ENCODE measurements at places on chromosomes 4 and X. TPM values are rescaled to one million over a fixed set of nuclear protein-coding genes. Genes with fewer than 3 reads are reported as not detected.

The UNC5C gene
- 2.4 TPM for total RNA-seq

- no peak for DNase-seq
Observed at GRCh38 chr4:148961526-148961925, 519.3 kb upstream of the NR3C2 start.

DNA sequence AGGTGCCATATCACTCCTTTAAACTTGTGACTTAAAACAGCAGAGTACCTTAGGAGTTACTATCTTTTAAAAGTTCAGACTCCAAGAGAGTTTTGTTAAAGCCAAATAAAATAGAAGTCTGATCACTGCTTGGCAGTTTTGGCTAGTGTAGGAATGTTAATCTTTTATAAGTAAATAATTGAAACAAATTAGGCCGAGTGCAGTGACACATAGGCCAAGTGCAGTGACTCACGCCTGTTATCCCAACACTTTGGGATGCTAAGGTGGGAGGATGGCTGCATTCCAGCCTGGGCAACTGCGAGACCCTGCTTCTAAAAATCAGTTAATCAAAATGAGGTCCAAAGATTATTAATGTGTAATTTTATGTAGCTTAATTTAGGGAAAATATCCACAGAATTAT is 37.2 kb downstream of the WDR44 start:
- no peak for DNase-seq

- DNase-seq: no peak
Observed at GRCh38 chr4:61309616-61310015, 109.5 kb downstream of the ADGRL3 start.

DNA sequence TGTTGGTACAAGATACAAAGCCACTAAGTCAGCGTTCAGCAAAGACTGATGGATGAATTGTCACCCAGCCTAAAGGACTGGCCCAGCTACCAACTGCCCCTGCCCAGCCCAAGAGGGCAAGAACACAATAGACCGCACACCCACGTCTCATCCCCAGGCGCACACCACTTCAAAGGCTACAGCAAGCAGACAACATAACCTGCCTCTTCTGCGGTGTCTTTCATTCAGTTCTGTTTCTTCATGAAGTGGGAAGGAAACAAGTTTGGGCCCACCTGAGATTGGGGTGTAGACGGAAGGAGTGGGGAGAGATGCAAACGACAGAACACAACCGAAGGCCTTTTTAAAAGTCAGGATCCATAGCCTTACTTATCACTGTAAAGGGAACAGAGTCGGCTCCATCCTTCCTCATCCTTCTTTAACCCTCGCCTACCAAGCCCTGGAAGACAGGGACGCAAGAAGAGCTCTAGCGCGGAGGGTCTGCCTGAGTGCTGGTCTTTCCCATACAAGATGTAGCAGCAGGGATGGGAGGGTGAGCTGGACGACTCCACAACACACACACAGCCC is 691 bp downstream of the SCARB2 start:
- DNase-seq: peak; percentile 92

GRCh38 chr4:144518181-144518895 is 127.6 kb upstream of the HHIP start:
- DNase-seq: no peak

- DNase-seq: no peak
Observed at GRCh38 chr4:21517126-21517859, 431.3 kb downstream of the KCNIP4 start.

The COQ2 gene
- 5.7 TPM for total RNA-seq

DNA sequence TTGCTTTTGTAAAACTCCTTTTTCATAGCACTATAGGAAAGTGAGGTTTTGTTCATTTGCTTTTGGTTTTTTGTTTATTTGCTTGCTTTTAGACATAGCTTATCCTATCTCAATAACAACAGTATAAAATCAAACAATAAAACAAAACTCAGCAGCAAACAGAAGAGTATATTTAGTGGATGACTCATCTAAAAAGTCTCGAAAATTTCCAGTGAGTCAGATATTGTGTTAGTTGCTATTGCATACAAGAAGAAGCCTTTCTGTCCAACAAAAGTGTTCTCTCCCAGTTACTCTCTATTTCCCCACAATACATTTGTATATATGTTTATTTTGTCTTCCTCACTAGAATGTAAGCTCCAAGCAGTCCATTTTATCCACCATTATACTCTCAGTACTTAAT is 36.0 kb upstream of the NPNT start:
- DNase-seq: no peak

GRCh38 chr4:164095313-164096110 is 601.0 kb downstream of the TMA16 start:
- no peak for DNase-seq

- no peak for DNase-seq
Observed at GRCh38 chr4:16524911-16525554, 298.8 kb upstream of the TAPT1 start.
